KBM-7 (cell line): ENCODE measurements at places on chromosomes 4 and X.

DNA sequence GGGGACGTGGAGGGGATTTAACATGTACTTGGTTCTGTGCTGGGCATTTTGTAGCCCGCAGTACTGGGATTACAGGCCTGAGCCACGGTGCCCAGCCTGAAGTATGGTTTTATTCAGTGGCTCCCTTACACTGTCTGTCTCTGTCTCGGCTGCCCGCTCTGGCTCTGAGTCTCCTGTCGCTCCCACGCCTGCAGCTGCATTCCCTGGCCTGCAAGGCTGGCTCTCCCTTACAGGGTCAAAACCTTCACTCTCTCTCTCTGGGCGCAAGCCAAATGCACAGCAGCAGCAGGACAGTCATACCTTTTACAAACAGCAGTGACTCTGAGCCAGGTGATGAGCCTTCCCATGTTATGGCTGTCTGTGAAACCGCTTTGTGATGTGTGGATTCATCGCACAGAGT, 72.1 kb downstream of the HTRA3 start:
- DNase-seq = no peak

- DNase-seq = peak; percentile 16
Measured at GRCh38 chr4:83110970-83111750, 3.4 kb downstream of the PLAC8 start.

GRCh38 chr4:7155590-7156071, 36.7 kb upstream of the SORCS2 start:
- no peak for DNase-seq

GRCh38 chr4:74284053-74284452, 24.2 kb upstream of the EPGN start:
- no peak for DNase-seq

DNA sequence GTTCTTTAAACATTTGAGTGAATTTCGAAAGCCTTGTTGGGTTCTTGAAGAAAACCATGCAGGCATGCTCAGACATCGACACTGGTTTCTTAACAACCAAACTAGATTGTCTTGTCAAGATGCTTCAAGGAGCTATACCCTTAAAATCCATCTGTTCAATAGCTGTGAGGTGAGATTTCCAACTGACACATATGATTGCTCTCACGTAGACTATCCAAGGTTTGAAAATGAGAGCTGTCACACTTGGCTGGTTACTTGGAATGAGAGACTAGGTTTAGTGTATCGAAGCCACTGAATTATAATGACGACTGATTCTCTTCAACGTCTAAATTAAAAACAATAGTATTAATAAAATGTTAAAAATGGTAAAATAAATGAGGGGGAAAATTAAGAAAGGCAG, 2725.5 kb downstream of the ARAP2 start:
- no peak for DNase-seq

DNA sequence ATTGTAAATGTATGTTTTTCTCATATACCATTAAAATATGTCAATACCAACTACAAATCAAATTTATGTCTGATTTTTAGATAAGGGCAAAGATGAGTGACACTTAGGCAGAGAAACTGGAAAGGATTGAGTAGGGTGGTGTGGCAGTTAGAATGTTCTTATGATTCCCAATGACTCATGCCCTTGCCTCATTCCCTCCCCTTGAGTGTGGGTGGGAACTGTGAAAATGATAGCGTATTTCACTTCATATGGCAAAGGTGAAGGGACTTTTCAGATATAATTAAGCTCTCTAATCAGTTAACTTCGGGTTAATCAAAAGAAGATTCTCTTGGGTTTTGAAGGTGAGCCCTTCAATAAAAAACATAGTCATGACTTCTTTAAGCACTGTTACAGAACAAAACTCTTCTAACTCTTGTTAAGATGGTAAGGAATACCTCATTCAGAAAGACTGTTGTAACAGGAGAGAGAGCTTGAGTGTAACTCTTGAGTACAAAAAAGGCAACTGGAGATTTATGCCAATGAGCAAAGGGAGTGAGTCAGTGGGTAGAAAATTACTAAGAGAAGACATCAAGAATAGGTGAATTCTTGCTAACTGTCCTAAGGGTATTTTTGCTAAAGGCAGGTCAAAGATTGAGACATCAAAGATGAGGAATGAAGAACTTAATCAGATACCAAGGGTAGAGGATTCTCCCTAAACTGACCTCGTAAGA, 329.5 kb downstream of the KCTD8 start:
- no peak for DNase-seq

GRCh38 chrX:14964500-14964899, 91.3 kb downstream of the MOSPD2 start:
- no peak for DNase-seq

DNA sequence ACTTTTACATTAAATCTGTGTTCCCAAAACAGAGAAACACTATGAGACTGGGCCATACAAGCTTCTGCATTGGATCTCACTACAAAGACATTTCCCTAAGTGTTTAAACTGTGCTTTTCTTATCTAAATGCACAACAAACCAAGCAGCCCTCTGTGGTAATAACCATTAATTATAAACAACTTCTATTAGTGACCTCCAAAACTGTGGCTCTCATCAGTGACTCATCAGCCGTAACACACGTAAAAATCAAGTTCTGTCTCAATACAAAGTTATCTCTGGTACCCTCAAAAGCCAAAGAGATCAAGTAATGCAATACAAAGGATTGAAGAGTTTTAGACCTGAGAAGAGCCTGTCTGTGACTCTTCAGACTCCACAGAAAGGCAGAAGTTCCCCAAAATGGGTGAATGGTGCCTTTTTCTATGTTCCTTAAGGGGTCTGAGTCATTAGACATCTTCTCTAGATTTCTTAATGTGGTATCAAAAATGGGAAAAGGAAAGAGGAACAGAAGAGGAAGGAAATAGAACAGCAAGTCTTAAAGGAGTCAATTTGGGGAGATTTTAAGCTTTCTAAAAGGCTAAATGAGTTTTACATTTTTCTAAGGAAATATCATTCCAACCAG, 189.8 kb upstream of the PPP1R2C start:
- peak; percentile 32 for DNase-seq

GRCh38 chrX:85203461-85203970, 40.1 kb downstream of the SATL1 start:
- DNase-seq = no peak

DNA sequence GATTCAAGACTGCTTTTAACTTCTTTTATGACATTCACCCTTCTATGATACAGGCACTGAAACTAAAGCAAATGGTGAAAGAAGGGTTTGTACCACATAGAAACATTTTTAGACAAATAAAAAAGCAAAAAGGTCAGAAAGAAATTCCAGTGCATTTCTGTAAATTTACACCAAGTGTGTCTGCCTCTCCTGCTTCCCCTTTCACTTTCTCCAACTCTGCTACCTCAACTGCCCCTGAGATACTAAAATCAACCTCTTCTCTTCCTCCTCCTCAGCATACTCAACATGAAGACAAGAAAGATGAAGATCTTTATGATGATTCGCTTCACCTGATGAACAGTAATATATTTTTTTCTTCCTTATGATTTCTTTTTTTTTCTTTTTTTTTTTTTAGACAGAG, 187.9 kb downstream of the LRBA start:
- DNase-seq = peak; percentile 7

DNA sequence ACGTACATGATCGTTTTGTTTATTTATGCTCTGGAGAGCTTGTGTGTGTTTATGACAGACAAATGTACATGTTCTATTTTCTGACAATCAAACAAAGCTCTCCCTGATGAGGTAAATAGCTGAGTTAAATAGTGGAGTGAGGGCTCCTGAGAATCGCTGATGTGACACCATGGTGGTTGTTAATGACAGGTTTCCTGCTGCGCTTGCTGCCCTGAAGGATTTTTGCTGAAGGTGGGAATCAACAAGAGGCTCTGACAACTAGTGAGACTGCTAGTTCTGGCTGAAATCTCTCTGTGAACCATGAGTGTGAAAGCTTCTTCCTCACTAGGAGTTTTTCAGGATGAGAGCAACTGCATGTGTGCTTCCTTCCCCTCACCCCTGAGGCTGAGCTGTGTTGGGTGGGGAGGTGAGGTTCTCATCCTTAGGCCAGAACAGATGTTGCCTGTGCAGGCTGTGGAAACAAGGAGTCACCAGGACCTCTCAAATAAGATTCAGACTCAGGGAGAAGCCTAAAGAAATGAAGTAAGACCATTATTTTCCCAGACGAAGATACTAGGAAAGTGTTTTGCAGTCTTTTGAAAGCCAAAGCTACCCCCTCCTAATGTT, 173.4 kb upstream of the JADE1 start:
- DNase-seq = no peak

DNA sequence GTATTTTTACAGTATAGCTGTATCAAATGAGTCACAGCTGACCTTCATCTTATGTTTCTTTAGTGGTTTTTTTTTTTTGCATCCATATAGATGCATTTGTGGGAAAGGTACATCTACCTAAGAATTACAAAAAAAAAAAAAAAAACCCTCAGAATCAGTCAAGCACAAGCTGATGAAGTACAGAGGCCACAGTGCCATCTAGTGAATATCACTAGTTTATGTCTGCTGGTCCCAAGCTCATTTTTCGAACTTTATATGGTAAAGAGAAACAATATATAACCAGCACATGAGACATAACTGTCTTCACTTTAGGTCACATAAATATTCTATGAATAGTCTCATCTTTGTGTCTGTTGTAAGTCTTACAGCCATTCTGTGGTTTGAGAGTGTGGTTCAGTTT, 220.1 kb downstream of the DLG3 start:
- DNase-seq = peak; percentile 46

DNA sequence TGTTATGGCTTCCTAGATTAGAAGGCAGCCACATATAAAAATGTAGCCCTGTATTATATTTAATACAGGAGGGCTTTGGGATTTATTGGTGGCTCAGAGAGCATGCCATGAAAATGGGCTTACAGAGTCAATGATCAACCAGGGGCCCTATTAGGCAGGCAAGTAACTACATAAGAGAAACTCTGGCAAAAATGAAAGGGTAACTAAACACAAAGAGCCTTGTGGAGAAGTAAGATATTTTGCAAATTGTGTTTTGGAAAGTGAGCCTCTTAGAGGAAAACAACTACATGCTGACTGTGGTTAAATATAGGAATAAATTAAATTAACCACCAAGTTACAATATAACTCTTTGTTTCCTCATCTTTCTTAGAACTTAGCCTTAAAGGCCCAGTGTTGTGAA, 5.5 kb downstream of the SAT1 start:
- DNase-seq = no peak

DNA sequence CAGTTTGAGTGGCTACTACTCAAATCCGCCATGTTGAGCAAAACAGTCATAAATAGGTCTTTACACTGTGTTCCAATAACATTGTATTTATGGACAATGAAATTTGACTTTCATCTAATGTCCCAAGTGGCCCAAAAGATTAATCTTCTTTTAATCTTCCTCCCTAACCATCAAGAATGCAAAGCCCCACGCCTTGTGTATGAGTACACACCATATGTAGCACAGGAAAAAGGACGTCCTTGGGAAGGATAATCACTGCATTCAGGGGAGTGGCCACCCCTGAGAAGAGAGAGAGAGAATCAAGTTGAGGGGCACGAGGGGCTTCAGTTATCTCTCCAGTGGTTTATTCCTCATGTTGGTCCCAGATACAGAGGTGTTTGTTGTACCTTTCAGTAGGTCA, 33.1 kb downstream of the RBM47 start:
- DNase-seq = no peak

DNA sequence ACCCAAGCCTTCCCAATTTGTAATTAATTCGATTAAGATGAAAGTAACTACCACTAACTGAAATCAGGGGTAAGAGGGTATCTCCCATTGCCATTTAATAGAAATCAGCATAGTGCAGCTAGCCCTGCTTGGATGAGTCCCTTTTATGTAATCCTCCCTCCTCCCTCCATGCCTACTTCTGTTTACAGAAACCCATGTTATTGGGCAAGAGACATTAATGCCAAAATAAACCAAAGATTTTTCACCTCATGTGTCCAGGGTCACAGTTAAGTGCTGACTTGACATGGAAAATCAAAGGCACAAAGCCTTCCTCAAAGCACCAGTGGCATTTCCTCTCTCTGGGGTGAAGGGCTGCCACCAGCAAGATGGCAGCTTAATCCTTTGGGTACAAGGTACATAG, 50.8 kb downstream of the ZC4H2 start:
- DNase-seq = no peak

DNA sequence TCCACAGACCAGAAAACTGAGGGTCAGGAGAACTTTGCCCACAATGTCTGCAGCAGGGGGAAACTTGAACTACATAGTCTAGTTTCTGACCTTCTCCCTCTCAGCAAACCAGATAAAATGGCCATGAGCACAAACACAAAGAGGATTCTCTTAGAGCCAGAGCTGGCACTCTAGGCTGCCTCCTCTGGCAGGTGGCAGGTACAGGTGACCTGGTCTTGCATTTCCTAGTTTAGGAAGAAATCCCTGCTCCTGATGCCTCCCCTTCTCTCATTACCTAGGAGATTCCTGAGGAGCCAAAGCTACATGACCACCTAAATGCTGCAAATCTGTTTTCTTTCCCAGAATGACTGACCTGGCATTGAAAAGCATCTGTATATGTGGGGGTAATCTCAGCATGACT, 45.1 kb downstream of the ARHGEF9 start:
- DNase-seq = no peak

GRCh38 chrX:154530286-154530685, 14.3 kb upstream of the FAM3A start:
- no peak for DNase-seq

DNA sequence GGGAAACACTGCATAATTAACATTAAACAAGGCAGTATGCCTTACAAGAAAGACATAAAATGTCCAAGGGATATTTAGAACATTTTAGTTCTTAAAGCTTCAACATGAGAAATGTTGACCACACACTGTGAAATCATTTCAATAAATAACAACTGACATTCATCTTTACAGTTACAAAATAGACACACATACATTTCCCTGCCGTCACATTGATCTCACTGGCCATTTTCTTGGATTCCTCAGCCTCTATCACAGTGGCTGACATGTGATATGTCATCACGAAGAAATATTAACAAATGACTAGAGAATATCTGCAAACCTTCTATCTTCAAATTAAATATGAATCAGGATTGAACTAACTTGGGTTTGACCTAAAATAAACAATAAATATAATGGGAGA, 1.9 kb downstream of the CXCL2 start:
- DNase-seq = no peak

DNA sequence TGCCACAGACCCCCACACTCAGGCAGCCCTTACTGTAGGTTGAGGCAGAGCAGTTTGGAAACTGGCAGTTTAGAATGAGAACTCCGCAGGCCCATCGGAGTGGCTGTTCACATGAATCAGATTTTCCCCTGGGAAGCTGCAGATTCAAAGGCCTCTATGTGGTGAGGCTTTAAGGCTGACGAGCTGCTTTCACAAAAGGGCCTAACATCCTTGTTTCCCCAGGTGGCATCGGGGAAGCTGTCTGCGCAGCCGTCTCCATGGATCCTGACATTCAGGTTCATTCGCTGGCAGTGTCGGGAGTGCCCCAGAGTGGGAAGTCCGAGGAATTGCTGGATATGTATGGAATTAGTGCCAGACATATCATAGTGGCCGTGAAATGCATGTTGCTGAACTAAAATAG, 33.7 kb downstream of the TKTL1 start:
- DNase-seq = no peak

- DNase-seq = no peak
Measured at GRCh38 chr4:26076896-26077295, 162.9 kb downstream of the SMIM20 start.
